ENCODE measurements at places on chromosomes 13 and 19.

GRCh38 chr13:24574847-24575246 lies 62.3 kb upstream of the PARP4 start:
- no peak for DNase-seq

DNA sequence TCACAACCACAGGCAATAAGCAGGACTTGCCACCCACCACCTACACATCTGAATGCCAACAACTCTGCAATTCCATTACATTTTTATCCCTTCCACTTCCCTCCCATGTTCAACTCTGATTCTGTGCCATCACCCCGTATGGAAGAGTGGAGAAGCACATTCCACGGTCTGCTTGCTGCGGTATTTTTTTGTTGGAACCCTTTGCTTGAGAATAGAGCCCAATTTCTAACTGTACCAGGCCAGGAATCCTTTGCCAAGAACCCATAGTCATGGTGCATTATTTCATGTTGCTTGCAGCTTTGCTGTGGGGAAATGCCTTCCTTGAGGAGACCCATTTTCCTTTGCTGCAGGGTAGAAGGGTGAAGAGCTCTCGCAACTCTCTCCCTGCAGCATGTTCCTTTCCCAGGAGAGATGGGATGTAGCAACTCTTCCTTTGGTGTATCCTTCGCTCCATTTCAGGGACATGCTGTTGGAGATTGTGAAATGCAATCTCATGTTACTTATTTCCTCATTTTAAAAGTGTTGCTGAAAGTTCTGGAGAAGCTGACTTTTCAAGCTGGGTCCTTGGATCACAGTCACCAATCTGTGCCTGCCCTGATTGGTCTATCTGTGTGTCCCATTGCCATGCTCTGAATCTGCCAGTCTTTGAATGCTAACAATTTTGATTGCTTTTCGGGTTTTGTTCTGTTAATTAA lies 69.8 kb upstream of the STARD13 start:
- no peak for DNase-seq

GRCh38 chr13:102763741-102764140 lies 9.8 kb downstream of the TEX30 start:
- no peak for DNase-seq

- DNase-seq: no peak
These were observed 19.4 kb downstream of the NOTCH3 start for GRCh38 chr19:15181394-15181793.

- no peak for DNase-seq
These were observed 84.6 kb upstream of the ZNF254 start for GRCh38 chr19:24002256-24002945.

DNA sequence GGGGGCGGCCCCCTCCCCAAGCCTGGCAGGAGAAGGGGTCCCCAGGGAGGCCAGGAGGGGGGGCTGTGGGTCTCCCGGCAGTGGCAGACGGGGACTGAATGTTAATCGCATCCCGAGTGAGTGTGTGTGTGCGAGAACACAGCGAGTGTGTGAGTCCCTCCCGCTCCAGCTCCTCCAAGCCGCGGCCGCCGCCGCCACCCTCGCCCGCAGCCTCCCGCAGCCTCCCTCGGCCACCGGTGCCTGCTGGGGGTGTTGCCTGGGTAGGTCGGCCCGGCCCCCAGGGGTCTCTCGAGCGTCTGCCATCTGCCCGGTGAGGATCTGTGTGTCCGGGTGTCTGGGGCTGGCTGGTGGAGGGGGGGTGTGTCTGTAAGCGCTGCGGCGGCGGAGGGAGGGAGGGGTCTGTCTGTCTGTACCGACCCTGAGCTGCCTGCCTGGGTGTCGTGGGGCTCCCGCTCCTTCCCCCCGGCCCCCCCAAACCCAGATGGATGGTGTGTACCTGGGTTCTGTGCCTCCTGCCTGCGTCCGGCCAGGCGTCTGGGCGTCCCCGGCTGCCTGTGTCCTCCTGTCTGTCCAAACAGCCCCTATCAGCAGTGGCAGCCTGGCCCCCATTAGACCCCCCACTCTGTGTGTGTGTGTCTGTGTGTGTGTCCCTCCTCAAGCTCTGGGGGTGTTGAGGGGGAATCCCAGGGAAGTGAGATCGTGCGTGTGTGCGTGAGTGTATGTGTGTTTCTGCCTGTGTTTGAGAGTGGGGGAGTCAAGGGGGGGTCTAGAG lies at the start of gene GRIN2D:
Gene GRIN2D (plus strand): TSS at position 110 of the 772 bp plus-strand sequence. CDS start 4,725 bp downstream, outside the sequence.
- no peak for DNase-seq

DNA sequence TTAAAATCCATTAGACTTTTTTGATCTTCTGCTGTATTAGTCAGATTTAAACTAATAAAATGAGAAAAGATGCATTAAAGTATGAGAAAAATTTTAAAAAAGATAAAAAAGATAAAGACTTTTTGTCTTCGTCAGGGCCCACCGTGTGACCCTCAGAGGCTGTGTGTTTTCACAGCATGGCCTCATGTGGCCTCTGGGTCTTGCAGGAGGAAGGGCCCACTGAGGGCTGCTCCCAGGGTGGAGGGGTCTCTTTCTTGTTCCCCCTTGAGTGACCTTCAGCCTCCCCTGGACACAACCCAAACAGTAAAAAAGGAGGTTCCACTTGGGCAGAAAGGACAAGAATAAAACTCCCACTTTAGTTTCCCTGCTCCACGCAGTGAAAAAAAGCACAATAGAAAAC lies 57.1 kb upstream of the RANBP3 start:
- DNase-seq: no peak

DNA sequence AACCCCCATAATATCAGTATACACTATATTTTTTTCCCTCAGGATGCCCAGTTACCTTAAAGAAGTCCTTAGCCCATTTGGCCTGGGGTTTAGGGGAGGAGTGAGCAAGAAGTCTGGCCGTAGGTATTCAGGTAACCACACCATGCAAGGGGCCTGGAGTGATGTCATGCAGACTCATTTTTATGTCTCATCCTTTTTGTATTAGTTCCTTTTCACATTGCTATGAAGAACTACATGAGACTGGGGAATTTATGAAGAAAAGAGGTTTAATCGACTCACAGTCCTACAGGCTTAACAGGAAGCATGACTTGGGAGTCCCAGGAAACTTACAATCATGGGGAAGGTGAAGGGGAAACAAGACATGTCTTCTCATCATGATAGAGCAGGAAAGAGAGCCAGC lies 12.2 kb downstream of the TPP2 start:
- DNase-seq: no peak

DNA sequence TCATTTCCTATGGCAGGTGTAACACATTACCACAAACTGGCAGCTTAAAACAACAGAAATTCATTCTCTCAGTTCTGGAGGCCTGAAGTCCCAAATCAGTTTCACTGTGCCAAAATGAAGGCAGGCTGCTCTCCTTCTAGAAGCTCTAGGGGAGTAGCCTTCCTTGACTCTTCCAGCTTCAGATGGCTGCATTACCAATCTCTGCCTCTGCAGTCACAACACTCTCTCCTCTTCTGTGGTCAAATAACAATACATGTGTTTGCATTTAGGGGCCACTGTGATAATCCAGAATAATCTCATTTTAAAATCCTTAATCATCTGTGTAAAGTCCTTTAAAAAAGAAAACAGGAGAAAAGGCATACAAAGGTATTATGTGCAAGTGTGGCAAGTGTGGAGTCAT lies 7.8 kb downstream of the DIAPH3 start:
- DNase-seq: no peak

DNA sequence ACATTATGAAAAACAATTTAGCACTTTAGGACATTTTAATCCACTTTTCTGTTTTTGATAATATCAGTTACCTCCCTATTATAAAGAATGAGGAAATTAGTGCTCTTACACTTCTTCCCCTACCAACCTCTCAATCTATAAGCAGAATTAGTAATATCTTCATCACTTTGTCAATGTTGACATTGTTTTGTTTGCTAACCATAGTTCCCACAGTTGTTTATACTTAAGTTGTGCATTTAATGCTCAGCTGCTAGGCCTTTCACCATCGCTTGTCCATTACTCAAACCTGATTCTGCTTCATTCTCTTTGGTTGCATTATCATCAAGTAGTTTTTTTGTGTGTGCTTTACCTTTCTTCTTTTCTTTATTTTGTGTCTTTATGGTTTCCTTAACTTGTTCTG lies 132.1 kb downstream of the CDK8 start:
- no peak for DNase-seq

DNA sequence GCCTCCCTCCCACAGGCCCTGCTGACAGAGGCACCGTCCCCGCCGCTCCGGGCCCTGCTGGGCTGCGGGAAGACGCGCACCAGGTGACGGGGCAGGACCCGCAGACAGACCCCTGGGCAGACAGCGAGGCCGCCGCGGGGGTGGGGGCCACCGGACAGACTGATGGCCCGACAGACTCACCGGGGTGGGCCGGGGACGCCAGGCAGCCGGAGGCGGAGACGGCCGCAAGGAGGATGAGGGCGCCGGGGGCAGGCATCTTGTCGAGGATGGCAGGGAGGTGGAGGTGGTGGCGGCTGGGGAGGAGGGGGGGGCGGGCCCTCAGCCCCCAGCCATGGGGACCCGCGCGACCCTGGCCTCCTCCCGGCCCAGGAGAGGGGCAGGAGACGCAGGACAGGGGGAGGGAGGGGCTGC lies 309 bp downstream of the LMTK3 start:
- no peak for DNase-seq

DNA sequence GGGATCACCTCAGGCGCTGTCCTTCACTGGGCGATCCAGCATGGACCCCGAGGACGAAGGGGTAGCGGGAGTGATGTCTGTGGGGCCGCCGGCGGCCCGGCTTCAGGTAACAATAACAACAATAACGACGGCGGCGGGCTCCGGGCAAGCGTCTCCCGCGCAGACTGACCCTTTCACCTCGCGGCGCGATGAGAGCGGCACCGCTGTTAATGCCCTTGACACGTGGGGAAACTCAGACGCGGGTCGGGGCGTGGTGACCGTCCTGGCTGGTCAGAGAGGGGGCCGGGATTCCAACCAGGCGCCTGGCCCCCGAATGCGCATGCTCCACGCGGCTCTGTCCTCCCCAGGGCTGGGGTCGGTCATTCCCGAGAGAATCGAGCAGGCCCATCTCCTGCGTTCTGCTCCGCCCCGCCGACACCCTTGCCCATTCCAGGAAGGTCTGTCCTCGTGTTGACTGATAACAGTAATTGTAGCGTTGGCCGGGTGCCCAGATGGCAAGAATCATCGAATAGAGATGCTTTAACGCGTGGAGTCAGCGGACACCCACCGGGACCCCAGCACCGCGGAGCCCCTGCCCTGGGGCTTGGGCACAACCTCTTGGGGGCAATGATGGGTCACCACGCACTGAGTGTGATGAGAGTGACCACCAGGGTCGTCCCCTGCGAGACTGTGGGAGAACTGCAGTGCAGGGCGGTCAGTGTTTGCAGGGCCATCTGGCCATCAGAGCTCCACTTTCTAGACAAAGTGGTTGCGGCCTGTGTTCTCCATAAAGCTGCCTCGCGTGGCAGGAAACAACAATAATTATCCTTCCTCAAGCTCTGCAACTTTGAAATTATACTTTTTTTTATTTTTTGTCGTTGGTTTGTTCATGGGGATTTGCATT lies 528 bp downstream of the ZNF8 start:
- DNase-seq: peak; percentile 5

GRCh38 chr19:44617110-44617880 lies 3.9 kb downstream of the IGSF23 start:
- no peak for DNase-seq

GRCh38 chr13:105426441-105426840 lies 1109.0 kb downstream of the EFNB2 start:
- no peak for DNase-seq

DNA sequence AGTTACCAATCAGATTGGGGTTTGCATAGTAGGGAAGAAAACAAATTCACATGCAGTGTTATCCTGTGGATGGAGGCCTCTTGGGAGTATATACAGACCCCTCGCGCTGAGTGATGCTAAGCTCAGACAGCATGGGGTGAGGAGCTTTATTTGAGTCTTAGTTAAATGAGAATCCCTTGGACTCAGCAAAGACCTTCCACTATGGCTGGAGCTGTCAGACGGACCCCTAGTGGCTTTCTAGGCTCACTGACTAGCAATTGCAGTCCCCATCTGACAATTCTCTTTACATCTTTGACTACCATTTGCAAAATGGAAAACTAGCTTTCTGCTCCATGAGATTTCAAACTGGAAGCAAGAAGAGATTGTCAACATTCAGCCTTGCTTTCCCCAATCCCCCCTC lies 90.4 kb downstream of the STOML3 start:
- DNase-seq: no peak

DNA sequence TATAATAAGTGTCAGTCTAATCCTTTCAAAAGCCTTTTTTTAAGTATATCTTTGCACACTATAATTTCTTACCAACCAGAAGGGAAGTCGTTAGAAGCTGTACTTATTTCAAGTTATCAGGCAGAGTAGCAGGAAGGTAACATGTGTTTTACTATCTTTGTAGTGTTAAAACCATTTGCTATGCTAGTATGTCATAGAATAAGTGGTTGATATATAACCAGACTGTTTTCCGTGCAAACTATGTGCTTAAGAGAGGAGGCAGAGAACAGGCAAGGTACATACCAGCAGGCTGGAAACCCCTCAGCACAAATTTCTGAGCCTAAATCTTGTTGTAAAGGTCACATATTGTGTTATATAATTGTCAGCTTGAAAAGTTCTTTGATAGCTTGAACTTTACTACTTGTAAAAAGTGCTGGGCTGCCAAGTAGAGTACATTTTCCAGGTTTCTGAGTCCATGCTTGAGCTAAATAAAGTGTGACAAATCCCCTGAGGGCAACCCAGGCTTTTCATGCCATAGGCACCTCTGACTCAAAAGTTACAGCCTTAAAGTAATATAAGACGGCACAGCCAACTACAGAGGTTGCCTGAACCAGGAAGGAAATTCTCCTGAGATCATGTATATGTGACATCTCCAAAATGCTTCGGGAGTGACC lies 1297.4 kb downstream of the PCDH9 start:
- DNase-seq: no peak

DNA sequence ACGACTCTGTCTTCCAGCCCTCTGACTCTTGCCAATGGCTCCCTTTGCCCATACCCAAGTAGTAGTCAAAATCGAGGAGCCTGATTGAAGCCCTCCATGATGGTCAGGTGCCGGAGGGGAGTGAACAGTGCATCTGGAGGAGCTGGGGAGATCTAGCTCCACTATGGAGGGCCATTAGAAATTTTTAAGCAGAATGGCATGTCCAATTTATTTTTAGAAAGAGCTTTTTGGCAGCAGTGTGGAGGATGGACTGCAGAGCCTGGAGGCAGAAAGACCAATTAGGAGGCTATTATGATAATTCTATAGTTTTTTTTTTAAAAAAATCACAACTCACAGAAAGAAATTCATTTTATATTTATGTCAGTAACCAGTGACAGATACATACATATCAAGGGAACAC lies 92.7 kb upstream of the SLC7A1 start:
- no peak for DNase-seq

- DNase-seq: no peak
These were observed 1.2 kb downstream of the GPR12 start for GRCh38 chr13:26759249-26759906.

Data from stimulated activated CD8-positive, alpha-beta memory T cell treated with anti-CD3 and anti-CD28 coated beads, Interleukin-15, amount 100 ng/mL, for 1 hour (primary cell).